Foreskin keratinocyte (primary cell): ENCODE measurements at places on chromosomes 1 and 21. TPM values are rescaled to one million over a fixed set of nuclear protein-coding genes. Genes with fewer than 3 reads are reported as not detected.

Gene SERINC2
- polyA plus RNA-seq, result 328 and 341 TPM in 2 replicates

Gene FGR
- polyA plus RNA-seq, result 0.02 TPM in 1 of 2 replicates, not detected in the other

Gene PSRC1
- 24.0 and 33.7 TPM in 2 replicates for polyA plus RNA-seq

Gene ADAMTSL4
- 1.3 and 2.1 TPM in 2 replicates for polyA plus RNA-seq

Gene UMODL1
- polyA plus RNA-seq, result not detected in 2 replicates

Gene MIXL1
- 0.07 TPM in 1 of 2 replicates, not detected in the other for polyA plus RNA-seq

Gene FMO1
- not detected in 2 replicates for polyA plus RNA-seq

Gene GCSAML
- polyA plus RNA-seq, result not detected in 2 replicates

Gene RNU1-3
- not detected in 2 replicates for polyA plus RNA-seq

Gene OR10T2
- not detected in 2 replicates for polyA plus RNA-seq

Gene CRYZ
- 25.1 and 40.1 TPM in 2 replicates for polyA plus RNA-seq
